ENCODE measurements at places on chromosomes 3 and 15.

GRCh38 chr15:76267077-76267476 lies 44.2 kb downstream of the ETFA start:
- DNase-seq = no peak

GRCh38 chr3:70096376-70097066 lies 97.0 kb downstream of the SAMMSON start:
- DNase-seq = no peak

- DNase-seq = no peak
Observed at GRCh38 chr3:191426311-191426710, 34.7 kb upstream of the PYDC2 start.

GRCh38 chr3:49020330-49021212 lies 1.4 kb upstream of the NDUFAF3 start:
- DNase-seq = no peak

DNA sequence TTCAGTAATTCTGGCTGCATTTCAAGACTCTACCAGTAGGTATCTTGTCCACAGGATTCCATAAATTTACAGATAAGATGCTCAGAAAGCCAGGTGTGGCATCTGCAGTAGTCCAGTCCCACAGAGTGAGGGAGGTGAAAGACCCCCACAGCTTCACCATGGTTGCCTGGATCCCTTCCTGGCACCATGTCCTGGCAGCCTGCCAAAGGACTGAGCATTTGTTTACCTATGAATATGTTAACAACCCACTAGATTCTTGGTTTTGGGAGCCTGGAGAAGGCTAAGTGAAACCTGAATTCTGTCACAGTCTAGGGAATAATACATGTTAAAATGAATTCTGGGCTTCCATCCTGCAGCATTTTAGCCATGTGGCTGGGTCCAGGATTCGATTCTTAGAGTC lies 14.9 kb downstream of the CHST2 start:
- peak; percentile 9 for DNase-seq

- no peak for DNase-seq
Observed at GRCh38 chr3:186002884-186003472, 65.2 kb upstream of the TRA2B start.

DNA sequence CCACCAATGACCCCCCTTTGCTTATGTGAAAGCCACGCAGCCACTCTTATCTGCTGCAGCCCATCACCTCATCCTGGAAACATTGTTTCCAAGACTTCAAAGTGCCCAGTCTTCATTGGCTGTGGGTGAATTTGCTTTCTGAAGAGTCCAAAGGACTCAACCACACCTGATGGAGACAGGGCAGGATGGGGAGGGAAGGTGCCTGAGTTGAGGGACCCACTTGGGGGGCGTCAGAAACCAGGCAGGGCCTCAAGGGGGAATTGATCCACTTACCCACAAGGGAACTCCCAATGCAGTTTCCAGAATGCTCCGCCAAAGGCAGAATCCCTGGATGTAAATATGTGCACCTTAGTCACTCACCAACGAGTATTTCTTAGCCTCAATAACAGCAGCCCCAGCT lies 147.9 kb upstream of the ATP2B2 start:
- DNase-seq = no peak

DNA sequence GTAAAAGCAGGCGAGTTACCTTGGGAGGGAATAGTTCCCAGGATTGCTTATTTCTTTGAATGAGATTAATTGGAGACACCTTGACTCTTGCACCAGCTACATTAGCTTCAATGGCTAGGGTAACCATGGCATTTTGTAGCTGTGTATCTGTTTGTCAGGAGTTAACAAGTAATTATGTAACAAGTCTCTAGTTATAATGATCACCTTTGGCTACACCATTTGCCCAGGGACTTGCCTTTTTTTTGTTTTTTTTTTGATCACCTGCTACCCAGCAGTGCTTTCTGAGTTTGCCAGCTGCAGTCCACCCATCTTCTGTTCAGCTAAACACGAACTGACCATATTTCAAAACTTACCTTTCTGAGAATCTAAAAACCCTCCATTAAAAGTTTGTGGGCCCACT lies 2.2 kb downstream of the MED12L start:
- DNase-seq = no peak

DNA sequence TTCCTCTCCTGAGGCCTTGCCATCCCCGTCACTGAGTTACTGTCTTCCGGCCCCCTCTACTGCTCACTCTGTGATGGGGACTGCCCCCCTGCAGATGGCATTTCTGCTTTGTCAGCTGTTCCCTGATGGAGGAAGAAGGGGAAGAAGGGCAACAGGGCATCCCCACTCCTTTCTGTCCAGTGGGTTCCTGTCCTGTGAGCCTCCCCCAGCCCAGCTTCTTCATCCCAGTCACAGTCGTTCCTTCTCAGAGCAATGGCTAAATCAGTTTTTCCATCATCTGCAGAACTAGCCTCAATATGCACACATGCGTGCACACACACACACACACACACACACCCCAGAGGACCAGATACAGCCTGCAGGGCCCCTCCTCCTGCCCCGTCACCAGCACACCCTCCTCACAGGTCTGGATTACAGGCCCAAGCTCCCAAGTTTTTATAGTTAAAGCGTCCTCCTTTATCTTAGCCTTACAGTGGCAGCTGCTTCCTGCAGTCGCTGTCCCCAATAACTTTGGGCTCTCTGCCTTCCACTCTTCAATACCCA lies 21.4 kb downstream of the ALDH1L1 start:
- no peak for DNase-seq

- peak; percentile 74 for DNase-seq
Observed at GRCh38 chr3:177618873-177619733, 421.8 kb upstream of the TBL1XR1 start.

DNA sequence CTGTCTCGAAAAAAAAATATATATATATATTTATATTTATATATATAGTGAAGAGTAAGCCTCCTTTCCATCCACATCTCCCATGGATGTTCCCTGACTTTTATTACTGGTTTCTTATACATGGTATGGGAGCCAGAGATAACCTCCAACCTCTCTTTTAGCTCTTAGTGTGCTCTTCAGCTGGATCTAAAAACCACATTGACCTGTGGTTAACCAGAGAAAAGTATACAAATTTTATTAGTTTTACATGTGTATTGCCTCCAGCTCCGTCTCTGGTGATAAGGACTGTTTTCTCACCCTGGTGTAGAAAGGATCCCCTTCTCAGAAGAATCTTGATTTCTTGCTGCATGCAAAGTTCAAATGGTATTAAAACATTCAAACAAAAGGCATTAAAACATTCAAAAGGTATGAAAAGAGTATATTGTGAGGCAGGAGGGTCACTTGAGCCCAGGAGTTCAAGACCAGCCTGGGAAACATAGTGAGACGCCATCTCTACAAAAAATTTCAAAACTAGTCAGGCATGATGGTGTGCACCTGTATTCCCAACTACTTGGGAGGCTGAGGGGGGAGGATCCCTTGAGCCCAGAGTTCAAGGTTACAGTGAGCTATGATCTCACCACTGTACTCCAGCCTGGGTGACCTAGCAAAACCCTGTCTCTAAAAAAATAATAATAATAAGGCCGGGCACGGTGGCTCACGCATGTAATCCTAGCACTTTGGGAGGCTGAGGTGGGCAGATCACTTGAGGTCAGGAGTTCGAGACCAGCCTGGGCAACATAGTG lies 13.5 kb upstream of the TTBK2 start:
- DNase-seq = no peak

DNA sequence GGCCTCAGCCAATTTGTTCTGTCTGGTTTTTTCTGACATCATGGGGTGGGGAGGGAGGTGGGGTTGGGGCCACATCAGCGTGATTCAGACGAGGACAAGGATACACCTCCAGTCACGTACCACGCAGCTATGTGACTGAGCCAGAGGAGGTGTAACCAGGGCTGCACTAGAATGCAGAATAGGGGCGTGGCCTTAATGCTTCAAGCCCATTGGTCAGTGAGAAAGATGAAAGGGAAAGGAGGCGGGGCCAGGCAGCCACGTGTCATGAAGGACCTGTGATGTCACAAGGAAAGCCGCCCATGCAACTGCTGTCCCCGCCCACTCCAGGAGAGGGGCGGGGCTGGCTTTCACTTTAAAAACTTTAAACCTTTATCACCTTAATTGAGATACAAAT lies at the start of gene GOLGA6L2:
Gene GOLGA6L2, minus strand, starts transcription at position 137 of the 394 bp plus-strand sequence. Its CDS starts 62 bp downstream, at position 75.
- DNase-seq = no peak

DNA sequence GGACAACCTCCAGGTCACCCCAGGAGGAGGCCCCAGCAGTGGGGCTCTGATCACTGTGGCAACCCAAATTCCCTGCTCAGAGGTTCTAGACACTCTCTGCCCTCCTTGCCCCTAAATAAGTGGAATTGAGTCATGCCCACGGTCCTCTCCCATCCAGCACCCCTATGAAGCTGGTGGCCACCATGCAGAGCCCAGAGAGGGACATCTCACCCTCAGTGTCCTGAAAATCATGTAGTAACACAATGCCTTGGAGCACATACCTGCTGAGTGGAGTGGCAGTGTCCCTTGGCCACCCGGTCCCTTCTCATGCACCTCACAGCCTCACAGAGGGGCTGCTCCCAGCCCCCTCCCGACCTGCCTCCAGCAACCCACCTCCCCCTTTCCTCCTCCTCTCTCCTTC lies 114.3 kb upstream of the MEF2A start:
- DNase-seq = no peak

- DNase-seq = no peak
Observed at GRCh38 chr3:33663042-33663441, 55.0 kb downstream of the CLASP2 start.

- DNase-seq = no peak
Observed at GRCh38 chr3:157279237-157279636, 119.3 kb upstream of the CCNL1 start.

DNA sequence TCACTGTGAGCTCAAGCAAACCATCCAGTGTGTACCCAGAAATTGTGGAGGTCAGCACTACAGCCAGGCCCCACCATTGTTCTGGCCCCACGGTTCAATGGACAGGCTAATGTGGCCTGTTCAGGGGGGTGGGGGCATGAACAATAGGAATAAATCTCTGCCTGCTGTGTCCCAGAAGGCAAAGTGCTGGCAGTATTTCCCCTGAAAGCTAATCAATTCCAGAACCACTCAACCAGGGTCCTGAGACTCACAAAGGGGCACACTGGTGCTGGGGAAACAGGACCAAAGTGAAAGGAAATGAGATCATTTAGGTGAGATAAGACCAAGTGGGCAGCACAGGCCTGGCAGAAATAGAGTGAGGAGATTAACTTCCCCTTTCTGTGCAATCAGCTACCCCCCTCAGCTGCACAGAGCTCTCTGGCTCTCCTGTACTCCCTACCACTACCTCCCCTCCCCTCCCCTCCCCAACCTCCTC lies 11.5 kb downstream of the CRYGS start:
- DNase-seq = no peak

DNA sequence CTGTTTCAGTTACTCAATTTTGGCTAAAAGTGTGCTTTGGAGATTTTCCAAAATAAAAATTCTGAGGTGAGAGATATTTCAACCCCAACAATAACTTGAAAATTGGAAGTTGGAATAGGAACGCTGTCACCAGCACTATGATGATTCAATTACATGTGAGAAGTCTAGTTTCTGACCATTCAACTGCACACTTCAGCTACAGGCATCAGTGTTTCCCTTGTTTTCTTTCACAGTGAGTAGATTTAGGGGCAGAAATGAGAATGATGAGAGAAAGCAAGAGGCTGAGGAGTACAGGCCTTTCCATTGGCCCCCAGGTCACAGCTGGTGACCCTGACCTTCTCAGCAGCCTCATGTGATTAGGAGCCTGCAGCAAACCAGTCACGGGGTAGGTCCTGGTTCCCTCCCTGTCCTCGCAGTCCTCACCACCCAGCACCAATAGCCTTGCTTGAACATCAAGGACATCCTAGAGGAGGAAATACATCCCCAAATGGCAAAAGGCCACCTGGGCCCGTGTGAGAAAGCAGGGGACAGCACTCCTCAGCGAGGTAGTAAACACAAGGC lies 10.0 kb upstream of the FILIP1L start:
- no peak for DNase-seq

GRCh38 chr15:89982315-89983055 lies 18.6 kb upstream of the ZNF710 start:
- DNase-seq = no peak

DNA sequence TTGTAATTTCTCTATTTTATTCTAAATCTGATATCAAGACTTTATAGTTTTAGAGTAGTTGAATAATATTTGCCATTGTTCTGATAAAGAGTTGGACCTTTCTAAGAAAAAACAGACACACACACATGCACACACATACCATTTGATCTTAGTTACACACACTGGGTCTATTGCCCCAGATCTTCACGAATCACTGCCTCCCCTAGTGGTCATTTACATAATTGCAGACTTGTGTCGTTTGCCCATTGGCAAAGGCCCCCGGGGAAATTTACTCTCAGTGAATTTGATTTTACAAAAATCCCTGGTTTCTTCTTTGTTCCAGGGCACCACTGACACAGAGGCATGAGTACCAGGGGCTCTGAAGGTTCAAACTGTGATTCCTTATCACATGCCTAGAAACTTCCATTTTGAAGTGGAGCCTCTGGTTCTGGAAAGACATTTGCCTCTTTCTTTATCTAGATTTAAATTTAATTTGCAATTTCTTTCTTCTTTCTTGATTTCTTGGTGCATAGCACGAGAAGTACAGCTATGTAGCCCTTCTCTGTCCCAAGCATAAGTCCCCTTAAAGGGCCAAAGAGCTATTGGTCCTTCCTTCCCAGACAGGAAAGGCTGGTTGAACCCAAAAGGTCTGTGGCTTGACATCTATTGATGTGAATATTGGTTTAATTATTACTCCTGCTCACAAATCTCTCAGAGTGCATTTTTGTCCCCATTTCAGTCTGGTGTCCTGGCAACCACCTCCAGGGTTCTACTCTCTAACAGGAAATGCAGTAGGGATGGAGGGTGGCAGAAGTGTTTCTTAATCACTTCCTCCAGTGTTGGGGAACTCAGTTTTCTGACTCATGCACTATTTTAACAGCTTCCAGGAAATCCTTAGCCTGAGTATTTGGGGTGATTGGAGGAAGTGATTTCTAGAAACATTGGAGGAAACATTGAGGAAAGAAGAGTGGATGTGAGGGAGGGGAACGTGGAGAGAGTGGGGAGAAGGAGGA lies 32.4 kb upstream of the SLC6A11 start:
- DNase-seq = peak; percentile 4

GRCh38 chr3:108327168-108327567 lies 30.8 kb downstream of the HHLA2 start:
- DNase-seq = no peak

GRCh38 chr3:42804831-42805132 lies 492 bp upstream of the HIGD1A start:
- DNase-seq = no peak

DNA sequence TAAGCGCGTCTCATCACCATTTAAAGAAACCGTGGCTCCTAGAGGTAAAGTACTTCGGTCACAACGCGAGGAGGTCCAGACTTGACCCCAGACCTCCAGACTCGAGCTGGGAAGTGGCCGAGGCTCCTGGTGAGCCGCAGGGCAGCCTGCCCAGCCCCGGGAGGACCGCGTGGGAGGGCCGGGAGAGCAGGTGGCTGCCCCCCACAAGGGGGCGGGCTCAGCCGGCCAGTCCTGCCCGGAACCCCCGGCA lies at the start of gene SLC27A2:
Gene SLC27A2, plus strand, starts transcription at position 228 of the 250 bp plus-strand sequence. CDS start 232 bp downstream, outside the sequence.
- no peak for DNase-seq

- DNase-seq = no peak
Observed at GRCh38 chr3:14298442-14298841, 104.0 kb upstream of the SLC6A6 start.

GRCh38 chr3:68892297-68892696 lies 40.0 kb downstream of the TAFA4 start:
- no peak for DNase-seq

Data from fibroblast of skin of abdomen (primary cell).